ENCODE measurements at places on chromosomes 6 and 20.

GRCh38 chr6:113092795-113093194 lies 745.7 kb downstream of the RFPL4B start:
- no peak for DNase-seq

GRCh38 chr6:67880939-67881705 lies 754.0 kb upstream of the ADGRB3 start:
- DNase-seq = no peak

DNA sequence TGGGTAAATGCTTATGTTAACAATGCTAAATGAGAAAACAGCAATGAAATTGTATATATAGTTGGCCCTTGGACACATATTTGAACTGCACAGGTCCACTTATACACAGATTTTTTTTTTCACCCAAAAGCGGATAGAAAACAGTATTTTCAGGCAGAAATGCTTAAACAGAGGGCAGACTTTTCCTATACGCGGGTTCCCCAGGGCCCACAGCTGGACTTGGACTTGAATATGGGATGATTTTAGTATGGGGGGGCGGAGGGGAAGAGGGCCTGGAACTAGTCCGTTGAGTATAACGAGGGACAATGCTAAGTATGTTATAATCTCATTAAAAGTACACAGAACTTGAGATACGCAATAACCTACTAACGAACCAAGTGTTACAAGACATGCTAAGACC lies 1.1 kb upstream of the PRSS35 start:
- no peak for DNase-seq

- DNase-seq = no peak
Observed at GRCh38 chr6:127146932-127147331, 28.5 kb downstream of the RSPO3 start.

GRCh38 chr6:25872814-25873213 lies 1.2 kb downstream of the SLC17A3 start:
- no peak for DNase-seq

GRCh38 chr6:53397283-53397682 lies 48.5 kb upstream of the ELOVL5 start:
- DNase-seq = no peak

GRCh38 chr6:123769431-123769830 lies 34.2 kb upstream of the NKAIN2 start:
- DNase-seq = no peak

DNA sequence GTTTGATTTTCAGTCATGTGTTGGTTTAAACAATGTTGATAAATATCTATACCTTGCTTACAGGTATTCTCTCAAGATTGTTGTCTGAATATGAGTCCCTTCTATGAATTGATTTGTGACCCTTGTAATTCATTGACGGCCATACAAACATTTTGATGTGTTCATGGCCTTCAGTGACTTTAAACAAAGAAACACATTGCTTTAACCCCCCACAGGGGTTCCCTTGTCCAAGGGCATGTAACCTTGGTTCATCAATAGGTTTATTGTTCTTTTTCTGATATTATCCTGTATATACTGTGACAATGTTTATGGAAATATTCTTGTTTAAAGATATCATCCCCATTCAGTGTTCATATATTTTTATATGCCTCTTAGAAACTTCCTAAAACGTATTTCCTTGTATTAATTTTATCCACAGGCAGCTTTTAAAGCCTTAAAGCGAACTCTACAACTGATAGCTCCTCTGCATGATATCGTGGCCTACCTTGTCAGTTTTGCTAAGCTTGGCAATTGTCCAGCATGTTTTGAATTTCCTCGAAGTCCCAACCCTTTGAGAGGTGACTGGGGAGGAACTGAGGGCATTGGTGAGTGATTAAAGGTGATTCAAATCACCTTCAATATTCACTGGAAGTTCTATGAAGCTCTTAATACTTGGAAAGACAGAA lies 87.0 kb downstream of the CD164 start:
- no peak for DNase-seq

DNA sequence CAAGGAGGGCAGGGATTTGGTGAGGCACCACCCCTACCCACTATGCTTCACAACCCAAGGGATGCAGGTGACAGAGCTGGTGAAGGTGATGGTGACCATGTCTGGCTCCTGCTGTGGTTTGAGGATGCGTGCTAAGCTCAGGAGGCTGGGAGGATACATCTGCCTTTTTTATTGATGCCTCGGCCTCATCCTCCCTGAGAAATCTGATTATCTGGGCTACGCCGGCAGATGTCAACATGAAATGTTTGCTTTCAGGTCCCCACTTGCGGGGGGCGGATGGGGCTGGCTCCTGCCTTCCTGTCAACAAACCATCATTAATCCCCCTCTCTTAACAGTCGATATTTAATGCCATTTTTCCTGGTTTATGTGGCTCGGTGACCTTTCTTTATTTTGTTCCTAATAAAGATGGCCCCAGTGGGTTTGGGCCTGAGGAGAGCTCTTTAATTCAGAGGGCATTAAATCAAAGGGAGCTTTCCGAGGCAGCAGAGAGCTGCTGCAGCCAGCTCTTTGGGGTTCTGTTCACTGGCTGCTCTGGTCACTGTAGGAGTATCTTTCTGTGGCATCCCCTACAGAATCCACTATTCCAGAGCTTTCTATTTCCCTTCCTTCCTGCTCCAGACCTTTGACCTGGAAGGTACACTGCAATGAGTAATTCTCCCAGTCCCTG lies 33.5 kb upstream of the LRFN2 start:
- DNase-seq = no peak

DNA sequence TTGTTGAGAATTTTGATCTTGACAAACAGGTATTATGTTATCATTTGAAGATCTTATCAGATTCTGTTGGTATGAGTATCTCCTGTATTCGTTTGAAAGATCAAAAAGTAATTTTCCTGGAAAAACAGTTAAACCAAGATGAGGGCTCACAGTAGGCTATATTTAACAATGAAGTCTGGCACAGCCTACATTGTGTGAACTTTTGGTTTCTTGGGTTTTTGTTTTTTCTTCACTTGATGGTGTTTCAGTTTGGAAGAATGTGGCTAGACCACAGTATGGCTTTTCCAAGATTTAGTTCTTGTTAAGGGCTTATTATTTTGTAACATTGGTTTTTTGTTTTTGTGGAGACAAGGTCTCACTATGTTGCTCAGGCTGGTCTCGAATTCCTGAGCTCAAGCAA lies 306.4 kb downstream of the CDKAL1 start:
- no peak for DNase-seq

DNA sequence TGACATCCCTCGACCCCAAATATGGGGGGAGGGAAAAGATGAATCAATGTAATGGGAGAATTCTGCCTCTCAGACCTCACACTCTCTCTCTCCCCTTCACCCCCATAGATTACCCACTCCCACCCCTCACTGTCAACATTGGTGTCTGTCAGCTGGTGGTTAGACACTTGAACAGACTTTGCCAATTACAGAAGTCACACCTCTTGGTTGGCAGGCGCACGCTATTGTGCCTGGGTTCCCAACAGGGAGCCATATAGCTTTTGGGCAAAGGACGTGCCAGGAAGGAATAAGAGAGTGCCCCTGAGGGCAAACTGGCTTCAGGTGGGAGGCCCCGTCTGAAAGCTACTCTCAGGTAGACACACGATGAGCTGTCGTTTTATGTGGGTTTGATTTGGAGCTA lies 54.1 kb upstream of the FYN start:
- DNase-seq = peak; percentile 93

GRCh38 chr6:2245877-2246863 lies 765 bp upstream of the GMDS start:
- DNase-seq = peak; percentile 93

DNA sequence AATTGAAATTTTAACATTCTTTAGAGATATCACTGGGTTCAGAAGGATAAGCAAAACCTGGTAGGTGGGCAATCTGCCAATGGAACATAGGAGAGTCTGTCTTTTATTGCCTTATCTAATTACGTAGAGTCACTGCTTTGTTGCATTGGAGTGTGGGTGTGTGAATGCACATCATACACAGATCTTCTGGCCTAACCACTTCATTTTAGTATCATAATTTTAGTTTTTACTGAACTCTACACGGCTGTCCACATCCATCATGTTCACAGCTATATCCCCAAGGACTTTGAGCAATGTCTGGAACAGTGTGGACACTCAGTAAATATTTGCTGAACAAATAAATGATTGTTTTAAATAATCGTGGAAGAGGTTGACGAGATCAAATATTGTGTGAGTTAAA lies 104.6 kb upstream of the AKIRIN2 start:
- DNase-seq = peak; percentile 89
